ENCODE measurements at places on chromosomes 3 and 15.

DNA sequence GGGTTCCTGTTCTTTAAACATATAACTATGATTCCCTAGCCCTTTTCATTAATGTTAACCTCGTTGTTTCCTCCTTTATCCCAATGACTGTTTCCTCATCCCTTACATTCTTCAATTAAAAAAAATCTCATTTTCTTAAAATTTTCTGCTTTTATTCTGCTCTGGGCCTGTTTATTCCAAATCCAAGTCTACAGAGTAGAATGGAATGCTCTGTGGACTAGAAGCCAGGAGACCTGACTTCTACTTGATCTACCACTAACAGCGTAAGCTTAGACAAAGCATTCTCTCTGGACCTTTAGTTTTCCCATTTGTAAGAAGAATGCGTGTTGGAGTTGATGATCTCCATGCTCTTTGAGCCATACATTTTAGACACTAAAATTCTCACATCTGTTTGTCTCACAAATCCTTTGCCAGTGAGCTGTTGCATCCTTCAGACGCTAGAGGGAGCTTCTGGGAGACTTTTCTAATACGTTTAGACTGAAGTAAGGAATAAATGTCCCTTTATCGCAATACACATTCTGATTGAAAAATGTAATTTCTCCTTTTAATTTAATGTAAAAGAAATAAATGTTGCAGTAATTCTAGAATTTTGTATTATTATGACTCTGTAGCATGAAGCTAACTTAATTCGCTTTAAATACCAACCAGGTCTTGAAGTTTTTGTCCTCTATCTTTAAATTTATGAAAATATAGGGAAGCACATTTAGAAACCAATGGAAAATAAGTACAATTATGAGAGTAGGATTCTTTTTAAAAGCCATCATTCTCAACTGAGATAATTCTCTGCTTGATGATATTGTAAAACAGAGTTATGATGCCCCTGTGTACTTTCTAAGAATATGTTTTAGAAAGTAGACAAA, 21.7 kb upstream of the GMNC start:
- peak; percentile 52 for DNase-seq

- no peak for DNase-seq
These were observed 27.0 kb upstream of the MUC4 start for GRCh38 chr3:195838714-195839113.

DNA sequence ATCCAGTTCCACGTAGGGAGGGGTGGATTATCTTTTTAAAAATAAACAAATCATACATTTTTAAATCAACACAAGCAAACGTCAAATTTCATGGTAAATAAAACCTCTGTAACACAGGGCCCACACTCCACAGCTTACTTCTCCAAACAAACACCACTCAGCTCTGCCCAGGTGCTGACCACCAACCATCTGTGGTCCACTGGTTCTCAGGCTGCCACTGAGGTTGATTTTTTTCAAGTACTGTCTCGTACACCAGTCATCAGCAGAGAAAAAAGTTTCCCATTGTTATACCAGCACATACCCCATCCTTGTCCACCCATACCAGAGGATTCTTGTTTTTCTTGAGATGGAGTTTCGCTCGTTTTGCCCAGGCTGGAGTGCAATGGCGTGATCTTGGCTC, 32.4 kb downstream of the CHSY1 start:
- no peak for DNase-seq

DNA sequence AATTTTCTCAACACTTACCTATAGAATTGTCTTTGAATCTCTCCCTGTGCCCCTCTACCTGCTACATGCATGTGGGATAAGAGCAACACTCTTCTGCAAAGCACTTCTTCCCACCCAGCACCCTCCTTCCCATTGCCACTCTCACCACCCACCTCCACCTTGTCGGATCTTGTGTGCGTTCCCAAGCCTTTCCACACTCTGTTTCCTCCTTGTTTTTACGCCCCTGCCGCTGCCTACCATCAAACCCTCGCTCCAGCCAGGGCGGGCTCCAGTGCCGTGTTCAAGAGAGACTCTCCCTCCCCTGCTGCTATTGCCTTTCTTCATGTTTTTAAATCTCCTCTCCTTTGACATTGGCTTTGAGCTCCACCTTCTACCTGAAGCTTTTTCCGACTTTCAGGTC, 40.2 kb downstream of the ABHD17C start:
- DNase-seq, result no peak

- DNase-seq, result no peak
These were observed 91.4 kb upstream of the POU1F1 start for GRCh38 chr3:87367736-87368135.

DNA sequence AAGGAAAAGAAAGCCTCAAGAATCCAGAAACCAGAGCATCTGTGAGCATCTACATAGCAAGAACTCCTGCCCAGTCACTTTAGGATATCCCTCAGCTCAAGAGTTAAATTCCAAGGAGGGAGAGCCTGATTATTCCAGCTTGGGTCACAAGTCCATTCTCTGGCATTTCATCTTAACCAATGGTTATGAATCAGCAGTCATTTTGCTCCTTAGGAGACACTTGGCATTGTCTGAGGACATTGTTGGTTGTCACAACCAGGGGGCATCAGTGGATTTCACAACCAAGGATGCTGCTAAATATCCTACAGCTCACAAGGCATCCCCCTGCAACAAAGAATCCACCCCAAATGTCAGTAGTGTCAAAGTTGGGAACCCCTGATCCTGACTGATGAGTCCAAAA, 51.0 kb upstream of the LMCD1 start:
- DNase-seq, result no peak

DNA sequence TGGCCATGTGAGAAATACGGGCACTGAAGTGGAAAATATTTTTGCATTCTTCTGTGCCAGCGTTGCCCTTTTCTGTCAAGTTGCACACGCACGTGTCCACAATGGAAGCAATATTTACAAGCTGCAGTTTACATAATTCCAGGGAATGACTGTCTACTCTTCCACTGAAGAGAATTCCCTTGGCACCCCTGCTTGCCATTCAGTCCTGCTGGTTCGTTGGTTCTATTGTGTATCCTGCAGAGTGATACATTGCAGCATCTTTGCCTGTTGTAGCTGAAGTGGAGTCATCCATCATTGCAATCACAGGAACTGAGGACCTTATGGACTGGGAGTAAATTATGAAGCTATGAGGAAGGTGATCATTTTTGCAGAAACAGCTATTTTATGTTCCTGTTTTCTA, 759.4 kb downstream of the ROBO2 start:
- no peak for DNase-seq

DNA sequence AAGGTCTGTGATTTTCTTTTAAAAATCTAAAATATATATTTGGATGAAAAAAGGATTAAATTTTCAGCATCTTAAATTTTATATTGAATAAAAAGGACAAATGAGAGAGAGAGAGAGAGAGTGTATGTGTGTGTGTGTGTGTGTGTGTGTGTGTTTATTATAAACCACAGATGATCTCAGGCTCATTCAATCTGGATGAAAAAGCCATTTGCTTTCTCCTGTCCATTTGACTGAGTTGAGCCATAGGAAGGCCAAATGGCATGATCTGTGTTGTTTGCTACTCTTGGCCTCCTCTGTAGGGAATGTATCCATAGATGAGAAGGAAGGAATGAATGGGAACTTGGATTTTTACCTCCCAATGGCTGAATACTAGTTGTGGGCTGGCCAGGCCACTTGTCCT, 92.5 kb upstream of the MEX3B start:
- DNase-seq, result no peak

DNA sequence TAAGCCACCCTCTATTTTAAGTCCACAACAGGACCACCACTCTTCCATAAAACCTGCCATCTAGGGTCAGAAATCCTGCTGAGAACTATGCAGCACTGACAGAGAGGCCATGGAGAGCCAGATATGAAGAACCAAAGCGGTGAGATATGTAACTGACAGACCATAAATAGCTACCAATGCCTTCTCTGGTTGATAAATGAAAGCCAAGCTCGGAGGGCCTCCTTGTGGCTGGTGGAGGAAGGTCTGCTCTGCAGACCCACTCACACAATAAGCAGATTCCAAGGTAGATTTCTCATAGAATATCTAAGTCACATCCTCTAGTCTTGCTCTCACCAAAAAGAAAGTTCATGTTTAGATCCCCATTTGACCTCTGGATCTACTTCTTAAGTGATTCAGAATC, 38.9 kb downstream of the RYK start:
- DNase-seq, result peak; percentile 47

GRCh38 chr3:127043041-127043641, 60.2 kb downstream of the PLXNA1 start:
- DNase-seq, result no peak

DNA sequence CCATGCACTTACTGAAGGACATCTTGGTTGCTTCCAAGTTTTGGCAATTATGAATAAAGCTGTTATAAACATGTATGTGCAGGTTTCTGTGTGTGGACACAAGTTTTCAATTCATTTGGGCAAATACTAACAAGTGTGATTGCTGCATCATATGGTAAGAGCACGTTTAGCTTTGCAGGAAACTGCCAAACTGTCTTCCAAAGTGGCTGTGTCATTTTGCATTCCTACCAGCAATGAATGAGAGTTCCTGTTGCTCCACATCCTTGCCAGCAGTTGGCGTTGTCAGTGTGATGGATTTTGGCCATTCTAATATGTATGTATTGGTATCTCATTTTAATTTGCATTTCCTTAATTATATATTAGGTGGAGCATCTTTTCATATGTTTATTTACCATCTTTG, 280.1 kb downstream of the SV2B start:
- DNase-seq, result no peak

DNA sequence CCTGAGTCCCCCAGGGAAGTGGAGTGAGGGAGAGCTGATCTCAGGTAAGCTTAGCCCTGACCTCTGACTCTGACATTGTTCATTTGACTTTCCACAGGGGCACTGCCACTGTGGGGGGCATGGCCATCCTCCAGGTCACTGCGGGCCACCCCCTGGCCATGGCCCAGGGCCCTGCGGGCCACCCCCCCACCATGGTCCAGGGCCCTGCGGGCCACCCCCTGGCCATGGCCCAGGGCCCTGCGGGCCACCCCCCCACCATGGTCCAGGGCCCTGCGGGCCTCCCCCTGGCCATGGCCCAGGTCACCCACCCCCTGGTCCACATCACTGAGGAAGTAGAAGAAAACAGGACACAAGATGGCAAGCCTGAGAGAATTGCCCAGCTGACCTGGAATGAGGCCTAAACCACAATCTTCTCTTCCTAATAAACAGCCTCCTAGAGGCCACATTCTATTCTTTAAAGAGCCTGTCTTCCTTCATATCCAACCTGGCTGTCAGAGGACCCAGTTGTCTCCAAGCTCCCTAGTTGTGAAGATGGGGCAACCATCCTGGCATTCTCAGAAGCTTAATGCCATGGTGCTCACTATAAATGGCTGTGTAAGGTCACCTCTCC, 1.9 kb upstream of the DISP2 start:
- DNase-seq, result no peak

DNA sequence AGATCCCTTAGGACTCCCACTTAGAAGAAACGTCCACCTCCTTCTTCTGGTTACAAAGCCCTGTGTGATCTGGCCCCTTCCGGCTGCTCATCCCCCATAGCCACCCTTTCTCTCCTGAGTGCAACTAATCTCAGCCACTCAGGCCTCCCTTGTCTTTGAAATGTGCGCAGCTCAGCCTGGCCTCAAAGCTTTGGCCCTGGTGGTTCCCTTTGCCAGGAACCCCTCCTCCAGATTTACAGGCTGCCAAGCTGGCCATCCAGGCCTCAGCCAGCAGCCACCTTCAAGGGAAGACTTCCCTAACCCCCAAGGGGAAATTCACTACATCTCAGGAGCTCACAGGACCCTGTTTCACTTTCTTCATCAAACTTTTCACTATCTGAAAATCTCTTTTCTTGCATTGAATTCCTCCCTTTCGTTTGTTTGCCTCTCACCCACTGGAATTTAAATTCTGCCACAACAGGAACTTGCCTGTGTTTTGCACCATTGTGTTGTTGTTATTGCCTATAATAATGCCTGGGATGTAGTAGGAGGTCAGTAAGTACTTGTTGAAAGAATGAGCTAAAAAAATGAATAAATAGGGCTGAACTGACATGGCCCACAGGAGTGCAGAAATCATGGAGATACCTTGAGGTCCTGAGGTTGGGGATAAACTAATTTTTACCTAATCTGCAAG, 109.5 kb upstream of the PFN2 start:
- no peak for DNase-seq

DNA sequence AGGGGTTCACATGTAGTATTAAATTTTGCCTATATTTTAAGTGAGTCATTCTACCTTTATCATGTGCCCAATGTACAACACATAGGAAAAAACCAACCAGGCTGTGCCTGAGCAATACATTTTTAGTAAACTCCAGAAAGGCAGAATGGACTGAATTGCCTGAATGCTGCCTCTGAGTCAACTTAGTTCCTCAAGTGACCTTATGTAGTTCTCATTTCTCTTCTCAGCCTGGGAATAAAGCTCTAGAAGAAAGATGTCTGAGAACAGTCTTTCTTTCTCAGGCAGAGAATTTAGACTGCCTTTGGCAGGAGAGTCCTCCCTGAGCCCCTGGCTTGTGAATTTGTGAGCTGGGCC, 13.0 kb downstream of the ST3GAL6 start:
- DNase-seq, result no peak

- DNase-seq, result peak; percentile 84
These were observed 152.9 kb downstream of the TPRG1 start for GRCh38 chr3:189324538-189325138.

DNA sequence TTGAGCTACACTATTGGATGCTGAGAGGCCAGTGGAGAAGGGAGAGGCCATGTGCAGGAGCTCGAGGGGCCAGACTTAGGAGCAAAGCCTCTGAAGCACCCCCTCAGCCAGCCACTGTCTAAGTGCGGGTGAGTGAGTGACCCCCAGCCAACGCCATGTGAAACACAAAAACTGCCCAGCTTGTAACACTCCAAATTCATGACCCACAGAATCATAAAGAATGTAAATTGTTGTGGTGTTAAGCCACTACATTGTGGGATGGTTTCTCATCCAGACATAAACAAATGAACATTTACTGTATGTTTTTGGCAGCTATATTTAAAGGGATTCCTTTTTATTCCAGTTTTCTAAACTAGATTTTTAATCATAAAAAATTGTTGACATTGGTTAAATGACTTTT, 27.2 kb upstream of the TMEM158 start:
- DNase-seq, result no peak

GRCh38 chr3:143483214-143483613, 363.6 kb downstream of the CHST2 start:
- no peak for DNase-seq

- DNase-seq, result no peak
These were observed 64.4 kb downstream of the LRRC28 start for GRCh38 chr15:99315636-99316035.

GRCh38 chr15:67382723-67383122, 128.1 kb downstream of the IQCH start:
- DNase-seq, result no peak

- peak; percentile 86 for DNase-seq
These were observed 533 bp downstream of the ARF4 start for GRCh38 chr3:57596495-57597126.

GRCh38 chr3:178238179-178238578, 298.1 kb upstream of the KCNMB2 start:
- DNase-seq, result no peak

DNA sequence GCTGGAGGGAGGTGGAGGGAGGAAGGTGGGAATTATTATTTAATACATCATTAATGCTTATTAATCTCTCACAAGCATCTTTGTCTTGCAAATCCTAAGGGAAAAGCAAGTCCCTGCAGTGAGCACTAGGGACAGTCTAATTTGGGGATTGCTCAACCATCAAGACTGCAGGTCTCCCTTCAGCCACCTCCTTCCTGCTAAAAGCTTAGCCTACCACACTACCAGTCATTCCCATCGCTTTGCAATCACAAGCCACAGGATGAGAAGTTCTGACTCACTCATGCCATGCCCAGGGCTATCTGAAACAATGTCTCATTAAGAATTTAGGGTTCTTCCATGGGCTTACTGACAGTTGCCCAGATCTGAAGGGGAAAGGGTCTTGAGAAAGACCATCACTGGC, 51.0 kb upstream of the EIF1B start:
- DNase-seq, result no peak

GRCh38 chr15:101433396-101433795, 56.1 kb downstream of the PCSK6 start:
- DNase-seq, result no peak
